ENCODE measurements at places on chromosomes 7 and 10.

DNA sequence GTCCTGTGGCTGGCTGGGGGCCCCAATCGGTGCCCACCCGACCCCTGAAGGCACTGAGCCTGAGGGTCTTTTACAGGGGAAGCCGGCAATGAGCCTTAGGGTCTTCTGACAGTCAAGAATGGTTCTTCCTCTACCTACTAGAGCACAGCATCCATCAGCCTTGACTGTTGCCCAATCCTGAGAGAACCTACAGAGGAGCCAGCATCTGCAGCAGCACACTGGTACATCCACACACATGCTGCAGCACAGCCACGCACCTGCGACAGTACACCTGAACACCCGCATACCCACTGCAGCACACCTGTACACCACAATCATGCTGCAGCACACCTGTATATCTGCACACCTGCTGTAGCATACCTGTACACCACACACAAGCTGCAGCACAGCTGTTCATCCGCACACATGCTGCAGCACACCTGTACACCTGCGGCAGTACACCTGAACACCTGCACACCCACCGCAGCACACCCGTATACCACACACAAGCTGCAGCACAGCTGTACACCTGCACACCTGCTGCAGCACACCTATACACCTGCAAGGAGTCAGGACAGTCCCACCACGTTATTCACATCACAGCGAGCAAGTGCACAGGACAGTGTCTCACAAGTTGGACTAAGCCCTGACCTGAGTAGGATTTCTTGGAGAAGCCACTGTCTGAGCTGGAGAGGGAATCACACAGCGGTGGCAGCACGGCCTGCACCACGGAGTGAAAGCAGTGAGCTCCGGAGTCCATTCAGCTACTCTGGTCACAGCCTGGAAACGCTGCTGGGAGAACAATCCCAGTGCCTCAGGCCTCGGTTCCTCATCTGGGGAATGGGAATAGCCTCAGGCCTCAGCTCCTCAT lies 56.4 kb downstream of the VIPR2 start:
- DNase-seq = no peak

DNA sequence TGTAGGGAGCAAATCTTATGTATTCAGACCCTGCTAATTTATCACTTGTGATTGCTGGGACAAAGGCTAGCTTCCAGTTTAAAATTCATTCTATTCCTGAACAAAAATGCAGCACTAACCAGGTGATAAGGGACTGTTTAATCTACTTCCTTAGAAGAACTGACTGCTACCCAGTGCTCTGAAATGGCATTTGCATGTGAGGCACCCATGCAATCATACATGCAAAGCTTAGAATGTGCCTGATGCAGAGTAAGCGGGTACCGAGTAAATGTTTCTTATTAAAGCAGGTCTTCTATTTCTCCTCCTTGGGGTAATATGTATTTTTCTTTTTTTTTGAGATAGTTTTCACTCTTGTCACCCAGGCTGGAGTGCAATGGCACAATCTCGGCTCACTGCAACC lies 54.5 kb downstream of the NEURL1 start:
- DNase-seq = no peak

DNA sequence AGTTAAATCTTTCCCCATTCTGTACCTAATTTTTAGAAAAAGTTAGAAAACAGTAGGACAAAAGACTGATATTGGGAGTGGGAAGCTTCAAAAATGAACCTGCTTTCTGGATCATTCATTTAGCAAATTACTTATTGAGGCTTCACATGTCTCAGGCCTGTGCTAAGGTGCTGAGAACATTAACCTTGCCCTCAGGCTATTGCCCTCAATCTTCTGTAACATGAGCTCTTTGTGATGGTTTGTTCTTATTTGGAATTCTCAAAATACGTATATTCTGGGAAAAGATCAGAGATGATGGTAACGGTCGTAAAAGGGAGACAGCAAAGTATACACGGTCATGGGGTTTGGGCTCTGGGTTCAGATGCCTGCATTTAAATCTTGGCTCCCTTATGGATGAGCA lies 39.5 kb upstream of the PRKG1 start:
- DNase-seq = no peak

DNA sequence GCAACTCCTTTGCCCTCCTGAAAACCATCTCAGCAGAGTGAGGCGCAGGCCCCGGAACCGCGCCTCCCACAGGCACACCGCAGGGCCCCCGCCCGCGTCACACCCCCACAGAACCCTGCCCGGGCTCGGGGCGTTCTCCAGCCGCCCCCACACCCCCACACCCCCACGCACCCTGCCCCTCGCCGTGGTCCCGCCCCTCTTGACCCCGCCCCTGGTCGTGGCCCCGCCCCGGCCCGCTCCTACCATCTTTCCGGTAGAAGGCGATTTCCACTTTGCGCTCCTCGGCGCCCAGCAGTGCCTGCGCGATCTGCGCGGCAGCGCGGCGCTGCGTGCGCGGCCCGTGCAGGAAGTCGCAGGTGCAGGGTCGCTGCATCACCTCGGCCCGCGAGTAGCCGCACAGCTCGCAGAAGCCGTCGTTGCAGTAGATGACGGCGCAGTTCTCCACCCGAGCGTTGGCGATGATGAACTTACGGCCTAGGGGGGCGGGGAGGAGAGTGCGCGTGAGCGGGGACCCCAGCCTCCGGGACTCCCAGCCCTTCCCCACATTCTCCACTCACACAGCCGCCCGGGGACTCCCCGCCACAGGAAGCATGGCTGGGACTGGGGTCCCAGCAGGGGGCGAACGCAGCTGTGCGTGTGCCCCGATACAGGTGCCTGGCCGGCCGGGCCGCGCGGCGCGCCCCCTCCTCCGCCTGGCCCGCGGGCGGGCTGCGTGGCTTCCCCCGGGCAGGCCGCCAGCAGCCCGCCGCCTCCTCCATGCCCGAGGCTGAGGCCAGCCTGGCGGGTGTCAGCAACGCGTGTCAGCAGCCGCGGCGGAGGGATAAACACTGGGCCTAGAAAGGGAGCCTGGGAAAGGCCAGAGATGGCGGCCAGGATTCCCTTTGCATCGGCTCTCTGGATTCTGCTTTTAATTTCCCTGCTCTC lies 3.4 kb downstream of the KCNH2 start:
- peak; percentile 78 for DNase-seq

DNA sequence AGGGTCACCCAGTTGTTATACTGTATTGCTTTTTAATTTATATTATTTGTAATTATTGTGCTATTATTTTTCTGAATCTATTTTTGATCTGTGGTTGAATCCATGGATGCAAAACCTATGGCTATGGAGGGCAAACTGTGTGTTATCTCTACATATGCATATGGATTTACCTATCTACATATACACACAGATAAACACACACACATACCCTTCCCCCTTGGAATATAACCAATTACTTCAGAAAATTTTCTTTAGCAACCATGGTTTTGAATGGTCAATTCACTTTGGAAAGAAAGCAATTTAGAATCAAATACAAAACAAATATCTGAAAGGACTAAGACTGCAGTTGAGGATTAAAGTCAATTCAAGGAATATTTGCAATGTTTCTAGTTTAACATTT lies 39.1 kb downstream of the MTPN start:
- DNase-seq = no peak

DNA sequence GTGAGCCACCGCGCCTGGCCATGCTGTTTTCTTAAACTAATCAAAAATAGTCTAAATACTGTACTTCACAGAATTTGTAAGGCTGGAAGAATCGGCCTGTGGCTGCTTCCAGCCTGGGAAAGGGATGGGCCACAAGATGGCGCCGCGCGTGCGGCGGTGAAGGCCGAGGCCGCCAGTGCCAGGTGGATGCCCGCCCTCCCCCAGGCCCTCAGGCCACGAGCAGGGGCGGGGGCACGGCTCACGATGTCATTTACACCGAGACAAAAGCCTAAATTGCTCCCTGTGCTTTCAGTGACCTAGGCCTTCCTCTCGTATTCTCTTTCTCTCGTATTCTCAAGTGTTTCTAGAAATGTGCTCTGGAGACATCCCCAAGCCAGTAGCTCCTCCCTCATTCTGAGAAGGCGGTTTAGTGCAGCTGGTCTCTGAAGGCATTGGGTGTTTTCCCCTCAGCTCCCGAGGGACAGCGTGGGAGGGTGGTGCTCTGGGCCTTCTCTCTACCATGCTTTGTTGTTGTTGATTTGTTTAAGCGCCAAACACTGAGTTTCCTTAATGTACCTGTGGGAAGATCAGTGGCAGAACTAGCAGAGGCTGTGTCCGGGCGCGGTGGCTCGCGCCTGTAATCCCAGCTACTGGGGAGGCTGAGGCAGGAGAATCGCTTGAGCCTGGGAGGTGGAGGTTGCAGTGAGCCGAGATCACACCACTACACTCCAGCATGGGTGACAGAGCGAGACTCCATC lies 68.4 kb downstream of the CDC123 start:
- peak; percentile 83 for DNase-seq

DNA sequence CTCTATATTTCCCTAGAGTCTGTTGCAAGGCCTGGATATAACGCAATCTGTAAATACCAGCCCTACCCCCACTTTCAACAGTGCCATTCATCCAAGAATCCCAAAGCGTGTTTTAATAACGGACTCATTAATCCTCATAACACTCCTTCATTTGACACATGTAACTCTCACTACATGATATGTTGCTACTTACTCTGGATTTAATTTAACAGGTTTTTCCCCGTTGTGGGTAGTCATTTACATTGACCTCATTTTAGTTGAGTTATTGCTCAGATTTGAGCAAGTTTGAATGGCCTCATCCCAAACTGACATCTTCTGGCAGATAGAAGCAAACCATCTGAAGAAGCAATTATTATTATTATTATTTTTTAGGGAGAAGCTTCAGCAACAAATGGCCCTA lies 125.4 kb upstream of the NPVF start:
- no peak for DNase-seq

- DNase-seq = no peak
These were observed 3.3 kb downstream of the PTPN12 start for GRCh38 chr7:77540402-77540822.

- no peak for DNase-seq
These were observed 42.3 kb downstream of the GPAM start for GRCh38 chr10:112141292-112141691.

GRCh38 chr7:22444181-22444971 lies 55.6 kb downstream of the STEAP1B start:
- no peak for DNase-seq

DNA sequence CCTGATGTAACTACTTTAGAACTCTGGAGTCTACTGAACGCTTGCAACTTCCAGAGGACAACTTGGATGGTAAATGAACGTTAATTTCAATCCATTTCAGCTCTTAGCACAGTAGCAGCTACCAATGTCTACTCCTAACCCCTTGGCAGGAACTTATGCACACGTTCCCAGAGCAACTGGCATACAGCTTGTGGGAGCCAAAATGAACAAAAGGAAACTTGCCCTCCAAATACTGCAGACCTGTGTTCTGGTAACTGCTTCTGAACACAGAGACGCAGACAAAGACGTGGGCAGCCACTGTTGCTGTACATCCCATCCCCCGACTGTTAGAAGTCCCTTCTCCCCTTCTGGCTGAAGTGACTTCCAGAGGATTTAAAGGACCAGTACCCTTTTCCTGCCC lies 61.3 kb downstream of the XPNPEP1 start:
- DNase-seq = no peak

DNA sequence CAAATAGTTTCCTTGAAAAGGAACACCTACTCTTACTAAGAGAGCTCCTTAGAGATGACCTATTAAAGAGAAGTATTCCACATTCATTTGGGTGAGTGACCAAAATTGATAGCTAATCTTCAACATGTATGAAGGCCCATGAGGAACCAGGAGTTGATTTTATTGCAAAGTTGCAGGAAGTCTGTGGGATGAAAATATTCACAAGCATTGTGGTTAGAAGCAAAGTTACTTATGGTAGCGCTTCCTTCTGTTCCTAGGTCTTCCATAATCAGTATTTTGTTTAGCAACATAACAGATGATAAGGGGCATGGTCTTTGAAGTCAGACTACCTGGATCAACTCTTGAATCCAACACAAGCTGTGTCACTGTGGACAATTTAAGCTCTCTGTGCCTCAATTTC lies 164.5 kb downstream of the DGKB start:
- DNase-seq = no peak

- DNase-seq = no peak
These were observed 14.0 kb downstream of the TMEM130 start for GRCh38 chr7:98855610-98856422.

DNA sequence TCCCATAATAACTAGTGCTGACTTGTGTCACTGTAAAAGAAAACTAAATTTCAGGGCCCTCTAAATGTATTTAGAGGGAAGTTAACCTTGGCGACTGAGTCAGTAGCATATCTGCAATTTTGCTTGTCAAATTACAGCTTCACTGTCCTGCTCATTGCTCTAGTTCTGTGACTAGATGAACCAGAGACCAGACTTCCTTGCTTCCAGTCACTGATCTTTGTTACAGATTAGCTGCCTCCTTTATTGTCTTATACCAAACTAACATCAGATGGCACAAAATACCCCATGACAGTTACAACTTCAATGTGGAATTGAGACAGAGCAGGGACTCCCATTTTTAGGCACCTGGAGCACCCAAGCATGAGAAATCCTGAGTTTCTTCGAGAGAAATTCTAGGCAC lies 79.9 kb upstream of the POM121L12 start:
- no peak for DNase-seq

- no peak for DNase-seq
These were observed 53.8 kb upstream of the SAMD8 start for GRCh38 chr10:75057680-75058079.

GRCh38 chr10:77849039-77849664 lies 77.4 kb downstream of the DLG5 start:
- no peak for DNase-seq

DNA sequence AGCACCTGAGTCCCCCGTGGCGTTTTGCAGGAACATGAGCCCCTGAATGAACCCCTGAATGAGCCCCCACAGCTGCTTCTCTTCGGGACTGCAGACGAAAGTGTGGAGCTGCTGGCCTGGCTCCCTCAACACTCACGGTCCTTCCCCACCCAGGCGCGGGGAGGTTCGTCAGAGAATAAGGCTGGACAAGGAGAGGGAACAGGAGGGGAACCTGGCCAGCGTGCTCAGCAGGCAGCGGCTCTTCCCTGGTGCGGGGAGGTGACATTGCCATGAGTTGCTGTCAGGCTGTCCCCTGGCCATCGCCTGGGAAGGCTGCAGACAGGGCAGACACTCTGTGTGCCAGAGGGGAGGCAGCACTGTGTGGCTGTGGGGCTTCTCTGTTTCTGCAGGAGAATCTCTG lies 80.9 kb upstream of the SHH start:
- DNase-seq = no peak

DNA sequence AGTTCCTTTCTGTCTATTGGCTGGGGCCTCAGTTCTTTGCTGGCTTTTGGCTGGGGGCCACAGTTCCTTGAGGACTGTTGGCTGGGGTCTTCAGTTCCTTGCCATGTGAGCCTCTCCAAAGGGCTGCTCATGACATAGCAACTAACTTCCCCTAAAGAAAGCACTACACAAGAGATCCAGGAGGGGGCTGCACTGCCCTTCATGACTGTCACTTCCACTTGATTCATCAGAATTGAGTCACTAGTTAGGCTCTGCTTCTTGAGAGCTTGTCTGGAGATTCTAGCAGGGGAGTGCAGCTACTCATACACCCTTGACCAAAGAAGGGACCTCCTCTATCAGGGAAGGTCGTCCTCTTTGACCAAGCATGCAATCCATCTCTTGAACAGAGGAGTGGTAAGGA lies 38.0 kb upstream of the MKX start:
- peak; percentile 47 for DNase-seq

- peak; percentile 87 for DNase-seq
These were observed 161.2 kb downstream of the CELF2 start for GRCh38 chr10:11178606-11179515.

GRCh38 chr10:110487411-110488331 lies 10.0 kb upstream of the DUSP5 start:
- DNase-seq = no peak

- DNase-seq = no peak
These were observed 114.7 kb upstream of the EGFR start for GRCh38 chr7:54904130-54904529.

- DNase-seq = no peak
These were observed 44.0 kb downstream of the CCDC7 start for GRCh38 chr10:32489901-32490300.
